ENCODE measurements at places on chromosomes 7 and 10. TPM values are rescaled to one million over a fixed set of nuclear protein-coding genes. Genes with fewer than 3 reads are reported as not detected.

Gene SRRM3
- 2.1 TPM for polyA plus RNA-seq

Gene GRID2IP
- polyA plus RNA-seq = 0.91 TPM

Gene LLCFC1
- 1.5 TPM for polyA plus RNA-seq

Gene NEBL
- polyA plus RNA-seq = 90.1 TPM

Gene ERVW-1
- 2.7 TPM for polyA plus RNA-seq

Gene PLEKHS1
- 0.38 TPM for polyA plus RNA-seq

Gene PRKAR2B
- 41.2 TPM for polyA plus RNA-seq

Gene ZNF775
- polyA plus RNA-seq = 5.3 TPM

Gene STEAP2
- polyA plus RNA-seq = 22.7 TPM

Gene STARD3NL
- polyA plus RNA-seq = 67.2 TPM

Gene ARF5
- polyA plus RNA-seq = 162 TPM

Gene STEAP1
- 16.5 TPM for polyA plus RNA-seq

Gene CYP3A5
- 2.7 TPM for polyA plus RNA-seq

DNA sequence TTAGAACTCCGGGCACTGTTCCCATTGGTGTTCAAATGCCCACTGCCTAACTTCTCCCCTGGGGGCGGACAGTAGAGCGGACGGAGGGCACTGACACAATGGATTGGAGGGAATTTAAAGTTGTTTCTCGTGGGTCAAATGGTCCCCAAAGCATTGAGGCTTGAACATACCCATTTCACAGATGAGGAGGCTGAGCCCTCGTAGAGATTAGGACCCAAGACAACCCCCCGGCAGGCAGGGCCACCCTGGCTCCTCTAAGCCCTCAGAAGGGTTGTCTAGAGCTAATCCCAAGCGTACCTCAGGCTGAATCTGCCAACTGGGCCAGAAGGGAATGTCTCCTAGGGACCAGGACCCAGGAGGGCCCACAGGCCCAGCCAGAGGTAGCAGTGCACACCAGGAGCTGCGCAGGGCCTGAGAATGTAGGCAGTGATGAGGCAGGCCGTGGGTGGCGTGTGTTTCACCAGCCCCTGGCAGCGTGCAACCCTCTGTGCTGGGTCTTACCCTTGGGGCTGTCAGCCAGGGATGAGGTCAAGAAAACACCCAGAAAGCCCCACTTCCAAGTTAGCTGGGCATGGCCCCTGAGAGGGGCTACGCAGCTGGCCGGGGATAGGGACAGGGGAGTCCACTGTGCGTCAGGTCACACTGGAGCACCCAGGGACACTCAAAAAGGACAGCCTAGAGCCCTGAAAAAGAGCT lies 5.8 kb downstream of the AIFM2 start:
- DNase-seq = no peak

- peak; percentile 38 for DNase-seq
Measured at GRCh38 chr10:7819121-7819460, 786 bp downstream of the TAF3 start.

GRCh38 chr10:78706726-78707540 lies 361.8 kb upstream of the ZMIZ1 start:
- DNase-seq = peak; percentile 11

DNA sequence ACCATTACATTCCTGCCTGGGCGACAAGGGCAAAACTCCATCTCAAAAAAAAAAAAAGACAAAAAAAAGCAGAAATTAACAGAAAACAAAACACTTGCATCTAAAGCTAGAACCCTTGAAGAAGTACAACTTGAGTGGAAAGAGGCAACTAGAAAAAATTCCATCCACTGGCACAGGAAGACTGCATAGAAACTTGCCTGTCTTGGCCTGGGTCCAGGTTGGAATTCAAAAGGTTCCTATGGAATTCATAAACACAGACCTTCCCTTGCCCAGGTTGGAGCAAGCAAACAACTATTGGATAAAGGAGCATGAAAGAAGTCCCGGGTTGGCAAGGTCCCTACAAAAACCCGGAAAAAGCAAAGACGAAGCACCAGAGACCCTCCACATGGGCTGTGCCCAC lies 69.8 kb downstream of the CCDC71L start:
- no peak for DNase-seq

GRCh38 chr10:79187121-79187940 lies 118.6 kb downstream of the ZMIZ1 start:
- DNase-seq = no peak

GRCh38 chr10:105742184-105742583 lies 1101.1 kb downstream of the SORCS3 start:
- DNase-seq = no peak

- DNase-seq = no peak
Measured at GRCh38 chr10:52111101-52111891, 202.8 kb upstream of the DKK1 start.

GRCh38 chr10:52771534-52772445 lies 794 bp downstream of the MBL2 start:
- no peak for DNase-seq

- DNase-seq = peak; percentile 68
Measured at GRCh38 chr10:53839440-53840039, 961.5 kb downstream of the PCDH15 start.

DNA sequence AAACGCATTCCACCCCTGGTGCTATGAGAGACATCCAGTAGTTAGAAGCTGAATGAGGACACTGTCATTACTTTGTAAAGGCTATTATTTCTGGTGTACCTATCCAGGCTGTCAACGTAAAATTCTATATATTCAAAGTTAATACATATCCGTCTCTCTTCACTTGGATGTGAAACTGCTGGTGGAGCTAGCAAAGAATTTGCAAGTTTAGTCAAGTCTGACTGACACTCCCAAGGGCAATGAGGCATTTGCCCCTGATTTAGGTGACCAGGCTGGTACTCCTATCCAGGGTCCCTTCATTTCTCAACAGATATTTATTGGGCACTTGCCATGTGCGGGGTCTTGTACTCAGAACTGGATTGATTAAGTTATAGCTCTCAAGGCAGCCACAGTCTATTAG lies 260.1 kb upstream of the CDC14C start:
- no peak for DNase-seq

- peak; percentile 94 for DNase-seq
Measured at GRCh38 chr7:2354186-2354938, at the start of gene EIF3B. EIF3B (plus strand) TSS chr7:2354827; CDS start chr7:2354922, 95 bp downstream.

- peak; percentile 56 for DNase-seq
Measured at GRCh38 chr7:94888551-94888950, 18.8 kb upstream of the PPP1R9A start.

GRCh38 chr7:143296686-143297085 lies 8.5 kb downstream of the CASP2 start:
- no peak for DNase-seq

DNA sequence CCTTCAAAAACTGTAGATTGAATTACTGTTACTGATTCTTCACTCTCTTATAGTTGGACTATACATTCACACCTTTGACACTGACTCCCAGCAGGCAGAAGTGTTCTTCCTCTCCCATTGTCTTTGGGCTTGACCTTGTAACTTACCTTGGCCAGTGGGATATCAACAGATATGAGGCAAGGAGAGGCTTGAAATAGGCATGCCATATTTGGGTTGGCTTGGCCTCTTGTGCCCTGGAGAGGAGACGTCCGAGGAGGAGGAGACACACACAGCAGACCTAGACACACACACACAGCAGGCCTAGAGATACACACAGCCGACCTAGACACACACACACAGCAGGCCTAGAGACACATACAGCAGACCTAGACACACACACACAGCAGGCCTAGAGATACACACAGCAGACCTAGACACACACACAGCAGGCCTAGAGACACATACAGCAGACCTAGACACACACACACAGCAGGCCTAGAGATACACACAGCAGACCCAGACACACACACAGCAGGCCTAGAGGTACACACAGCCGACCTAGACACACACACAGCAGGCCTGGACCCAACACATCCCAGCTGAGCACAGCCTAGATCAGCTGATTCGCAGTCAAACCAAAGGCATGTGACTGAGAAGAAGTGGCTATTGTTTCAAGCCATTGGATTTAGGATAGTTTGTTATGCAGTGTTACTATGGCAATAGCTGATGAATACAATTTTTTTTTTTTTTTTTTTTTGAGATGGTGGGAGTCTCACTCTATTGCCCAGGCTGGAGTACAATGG lies 12.5 kb upstream of the GNA12 start:
- DNase-seq = no peak

DNA sequence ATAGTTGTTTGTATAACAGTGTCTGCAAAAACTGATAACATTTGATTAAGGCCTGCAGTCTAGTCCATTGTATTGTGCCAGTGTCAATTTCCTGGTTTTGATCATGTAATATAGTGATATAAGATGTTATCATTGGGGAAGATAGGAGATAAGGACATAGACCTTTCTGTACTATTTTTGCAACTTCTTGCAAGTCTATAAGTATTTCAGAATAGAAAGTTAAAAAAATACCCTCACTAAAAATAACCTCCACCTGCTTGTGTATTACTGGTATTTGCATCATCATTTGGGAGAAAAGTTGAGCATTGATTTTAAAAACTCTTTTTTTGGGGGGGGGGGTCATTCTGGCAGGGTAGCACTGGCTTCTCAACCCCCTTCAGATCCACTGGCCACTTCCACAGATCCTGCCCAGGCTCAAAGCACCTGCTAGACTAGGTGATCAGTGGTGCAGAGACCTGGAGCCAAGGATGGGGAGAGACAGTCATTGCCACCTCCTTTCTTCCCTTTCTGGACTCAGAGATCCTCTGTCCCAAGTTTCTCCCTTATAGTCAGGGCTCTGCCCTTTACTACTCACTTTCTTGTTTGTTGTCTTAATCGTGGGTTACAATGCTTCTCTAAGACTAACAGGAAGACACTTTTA lies 103.0 kb downstream of the RBM20 start:
- DNase-seq = no peak

GRCh38 chr10:13349463-13350274 lies 1.6 kb upstream of the SEPHS1 start:
- peak; percentile 48 for DNase-seq

DNA sequence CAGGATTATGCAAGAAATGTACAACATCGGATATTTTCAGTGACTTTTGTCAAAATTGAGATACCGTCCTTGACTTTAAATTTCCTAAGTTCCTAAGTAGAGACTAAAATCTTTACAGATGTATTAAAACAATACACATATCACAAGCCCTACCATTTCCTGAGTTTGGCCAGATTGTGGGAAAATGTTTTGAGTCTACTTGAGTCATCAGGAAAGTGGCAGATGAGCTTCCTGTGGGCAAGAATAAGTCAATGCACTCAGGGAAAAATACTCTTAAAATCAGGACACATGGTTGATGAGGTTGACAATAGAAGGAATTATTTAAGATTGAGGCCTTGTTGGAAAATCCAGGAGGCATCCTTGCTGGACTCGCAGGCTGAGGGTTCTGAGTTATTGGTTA lies 162.5 kb downstream of the SNX10 start:
- DNase-seq = no peak

GRCh38 chr7:3153118-3153517 lies 109.5 kb upstream of the CARD11 start:
- no peak for DNase-seq

- DNase-seq = no peak
Measured at GRCh38 chr10:86945361-86946212, 11.8 kb downstream of the MMRN2 start.

- DNase-seq = no peak
Measured at GRCh38 chr10:123726381-123726780, 60.2 kb downstream of the GPR26 start.

DNA sequence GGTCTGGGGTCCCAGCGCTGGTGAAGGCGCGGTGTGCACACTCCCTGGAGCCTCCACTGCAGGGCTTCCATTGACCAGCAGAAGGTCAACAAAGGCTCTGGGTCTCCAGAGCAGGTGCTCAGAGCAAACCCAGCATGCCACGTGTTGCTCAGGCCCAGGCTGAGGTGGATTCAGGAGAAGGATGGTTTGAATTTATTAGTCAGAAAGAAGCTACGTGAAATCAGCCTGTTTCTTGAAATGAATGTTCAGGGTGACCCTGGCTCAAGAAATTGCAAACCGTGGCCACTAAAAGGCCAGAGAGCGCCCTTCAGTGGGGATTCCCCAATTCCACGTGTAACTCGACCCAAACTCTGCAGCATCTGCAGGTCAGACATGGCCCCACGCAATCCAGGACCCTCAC lies 82.7 kb upstream of the PFKP start:
- DNase-seq = no peak

GRCh38 chr10:101766306-101766705 lies 9.6 kb downstream of the FGF8 start:
- no peak for DNase-seq

- no peak for DNase-seq
Measured at GRCh38 chr10:18743926-18744325, 84.7 kb downstream of the ARL5B start.

DNA sequence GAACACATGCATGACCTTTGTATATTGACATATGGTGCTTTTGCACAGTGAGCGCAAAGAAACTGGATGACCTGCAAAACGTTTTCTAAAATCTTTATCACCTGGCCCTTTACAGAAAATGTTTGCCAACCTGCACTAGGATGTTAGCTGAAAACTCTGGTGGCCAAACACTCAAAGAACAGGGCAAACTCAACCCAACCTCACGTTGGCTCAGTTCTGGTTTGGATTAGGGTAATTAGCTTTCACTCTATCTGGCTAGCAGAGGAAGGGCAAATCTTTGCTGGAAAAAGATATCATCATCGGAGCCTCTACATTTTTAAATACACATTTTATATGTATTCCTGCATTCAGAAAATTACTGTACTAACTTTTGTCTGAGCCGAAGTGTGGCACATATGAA lies 688.9 kb downstream of the PHTF2 start:
- no peak for DNase-seq
